Head of caudate nucleus (tissue), 42 donors: ENCODE measurements at places on chromosomes 6 and 20.

DNA sequence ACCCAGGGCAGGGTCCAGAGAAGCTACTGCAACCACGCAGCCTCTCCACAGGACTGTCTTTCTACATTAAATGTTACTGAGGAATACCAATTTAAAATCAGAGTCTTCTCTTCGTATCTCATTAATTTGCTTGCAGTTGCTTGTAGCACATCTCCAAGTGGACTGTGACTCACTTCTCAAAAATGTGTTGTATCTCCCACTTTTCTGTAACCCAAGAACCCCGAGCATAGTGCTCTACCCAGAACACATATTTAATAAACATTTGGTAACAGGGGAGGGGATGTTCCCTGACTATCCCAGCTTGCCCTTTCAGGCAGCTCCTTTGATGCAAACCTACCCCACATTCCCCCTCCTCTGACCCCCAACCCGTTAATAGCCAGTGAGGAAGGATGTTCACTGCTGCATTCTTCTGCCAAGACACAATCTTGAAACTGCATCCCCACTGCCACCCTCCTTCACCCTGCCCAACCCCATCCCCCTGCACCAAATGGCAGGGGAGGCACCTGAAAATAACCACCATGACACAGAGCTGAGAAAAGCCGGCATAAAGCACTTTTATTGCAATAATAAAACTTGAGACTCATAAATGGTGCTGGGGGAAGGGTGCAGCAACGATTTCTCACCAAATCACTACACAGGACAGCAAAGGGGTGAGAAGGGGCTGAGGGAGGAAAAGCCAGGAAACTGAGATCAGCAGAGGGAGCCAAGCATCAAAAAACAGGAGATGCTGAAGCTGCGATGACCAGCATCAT is 24.2 kb downstream of the FKBP1A start:
- no peak for DNase-seq

GRCh38 chr6:139580592-139581484 is 206.4 kb upstream of the CITED2 start:
- no peak for DNase-seq

GRCh38 chr20:34311118-34312023 is 8.2 kb upstream of the AHCY start:
- no peak for DNase-seq

DNA sequence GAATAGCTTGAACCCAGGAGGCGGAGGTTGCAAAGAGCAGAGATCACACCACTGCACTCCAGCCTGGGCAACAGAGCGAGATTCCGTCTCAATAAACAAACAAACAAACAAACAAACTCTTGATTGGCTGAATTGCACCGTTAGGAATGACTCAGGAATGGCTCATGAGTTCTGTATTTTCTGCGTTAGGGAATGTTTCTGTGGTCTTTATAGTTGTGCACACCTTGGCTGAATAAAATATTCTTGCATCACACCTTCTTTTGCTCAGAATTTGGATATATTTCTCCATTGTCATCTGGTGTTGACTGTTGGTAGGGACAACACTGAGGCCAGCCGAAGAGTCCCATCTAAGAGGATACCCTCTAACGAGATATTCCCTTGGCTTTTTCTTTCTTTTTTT is 19.6 kb upstream of the PI16 start:
- no peak for DNase-seq

- DNase-seq: no peak
Observed at GRCh38 chr20:51931371-51931781, 129.1 kb upstream of the SALL4 start.

DNA sequence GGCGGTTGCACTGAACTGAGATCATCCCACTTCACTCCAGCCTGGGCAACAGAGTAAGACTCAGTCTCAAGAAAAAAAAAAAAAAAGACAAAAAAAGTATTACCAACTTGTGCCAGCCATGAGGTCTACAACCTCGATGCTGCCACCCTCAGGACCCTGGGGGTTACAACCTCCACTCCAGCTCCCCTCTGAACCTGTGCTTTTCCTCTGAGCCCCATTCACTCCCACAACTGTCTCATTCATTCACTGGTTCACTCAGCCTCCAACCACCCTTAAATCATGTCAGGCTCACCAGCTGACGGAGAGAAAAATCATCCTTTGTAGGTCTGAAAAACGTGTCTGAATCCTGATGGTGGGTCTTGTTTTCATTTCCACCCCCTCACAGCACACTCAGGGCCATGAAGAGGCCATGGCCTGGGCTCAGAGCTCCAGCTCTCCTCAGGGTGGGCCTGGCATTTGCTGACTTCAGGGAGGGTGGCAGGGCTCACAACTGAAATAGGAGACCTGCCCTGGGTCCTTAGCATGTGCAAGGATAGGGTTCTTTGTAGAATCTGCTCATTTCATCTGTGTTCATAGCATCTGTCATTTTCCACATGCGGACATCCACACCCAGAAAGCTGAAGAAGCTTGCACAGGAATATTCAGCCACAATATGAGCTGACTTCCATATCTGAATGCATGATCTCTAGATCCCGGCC is 1.9 kb upstream of the ULBP1 start:
- no peak for DNase-seq

GRCh38 chr20:59134182-59134581 is 29.4 kb upstream of the ZNF831 start:
- no peak for DNase-seq

- DNase-seq: peak; percentile 18
Observed at GRCh38 chr6:30544666-30545272, 11.5 kb downstream of the GNL1 start.

- DNase-seq: no peak
Observed at GRCh38 chr6:154570505-154570904, 60.0 kb upstream of the CNKSR3 start.

- DNase-seq: no peak
Observed at GRCh38 chr20:4713401-4713800, 8.3 kb upstream of the PRND start.

- no peak for DNase-seq
Observed at GRCh38 chr6:90140683-90141082, 156.0 kb downstream of the BACH2 start.

- peak; percentile 13 for DNase-seq
Observed at GRCh38 chr20:25461786-25462545, 54.5 kb downstream of the GINS1 start.

DNA sequence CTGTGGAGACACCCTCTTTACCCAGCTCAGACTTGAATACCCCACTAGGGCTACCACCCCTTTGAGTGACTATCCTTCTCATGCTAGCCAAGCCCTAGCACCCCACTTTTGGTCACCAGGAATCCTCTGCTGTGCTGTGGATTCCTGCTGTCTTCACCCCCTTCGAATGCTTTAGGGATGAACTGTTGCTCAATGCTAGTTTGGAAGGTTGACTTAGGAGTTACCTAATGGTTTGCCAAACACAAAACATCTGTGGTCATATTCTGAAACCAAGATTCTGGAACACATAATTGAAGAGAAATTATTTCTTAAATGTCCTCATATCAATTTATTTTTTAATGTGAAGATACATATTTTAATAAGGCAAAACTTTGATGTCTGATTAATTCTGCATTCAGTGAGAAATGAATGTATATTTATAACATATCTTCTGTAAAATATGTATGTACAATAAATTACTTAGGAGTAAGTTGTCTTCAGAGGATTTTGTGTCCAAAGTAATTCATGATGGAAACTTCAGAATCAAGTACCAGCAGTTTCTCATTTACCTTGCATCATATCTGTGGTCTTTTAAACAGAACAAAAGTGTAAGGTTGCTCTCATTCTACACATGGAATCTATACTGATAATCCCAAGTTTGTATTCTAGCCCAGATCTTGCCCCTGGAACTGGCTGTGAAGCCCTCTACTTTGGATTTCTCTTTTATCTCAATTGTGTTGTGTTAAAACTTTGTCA is 46.9 kb downstream of the TMEM200A start:
- DNase-seq: no peak

- no peak for DNase-seq
Observed at GRCh38 chr20:6920991-6921613, 153.6 kb downstream of the BMP2 start.

GRCh38 chr6:113457198-113457597 is 399.9 kb upstream of the MARCKS start:
- no peak for DNase-seq

DNA sequence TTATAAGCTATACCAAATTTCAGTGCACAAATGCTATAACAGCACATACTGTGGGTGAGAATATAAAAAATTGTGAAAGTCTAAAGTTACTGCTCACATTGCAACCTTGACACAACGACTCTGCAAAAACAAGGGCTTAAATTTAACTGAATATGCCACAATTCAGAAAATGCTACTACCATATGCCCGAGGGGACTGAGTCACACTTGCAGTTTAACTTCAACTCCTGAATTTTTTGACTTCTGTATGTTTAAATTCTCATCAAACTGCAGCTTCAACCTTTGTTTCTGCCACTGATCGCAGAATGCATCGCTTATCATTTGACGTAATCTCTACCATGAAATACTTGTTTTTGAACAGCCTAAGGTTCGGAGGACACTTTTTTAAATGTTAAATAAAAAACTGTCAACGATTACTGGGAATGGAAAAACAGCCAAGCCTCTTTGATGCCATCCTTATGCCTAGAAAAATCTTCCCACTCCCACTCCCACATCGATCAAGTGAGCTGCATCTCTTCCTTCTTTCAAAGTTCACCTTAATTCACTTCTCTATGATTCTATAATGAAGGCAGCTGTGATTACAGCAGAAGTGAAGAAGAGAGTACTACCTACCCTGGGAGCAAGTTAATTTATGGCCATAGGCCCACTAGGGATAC is 136.5 kb downstream of the ATXN1 start:
- DNase-seq: no peak
